Fibroblast of gingiva (primary cell): ENCODE measurements at places on chromosomes 11 and 22.
A peak's percentile ranks its signal among the peaks of the same experiment; 100 is the strongest.

- no peak for DNase-seq
Observed at GRCh38 chr11:96448225-96448624, 58.4 kb downstream of the JRKL start.

GRCh38 chr11:126123686-126124085, 61.0 kb upstream of the CDON start:
- peak; percentile 53 for DNase-seq

DNA sequence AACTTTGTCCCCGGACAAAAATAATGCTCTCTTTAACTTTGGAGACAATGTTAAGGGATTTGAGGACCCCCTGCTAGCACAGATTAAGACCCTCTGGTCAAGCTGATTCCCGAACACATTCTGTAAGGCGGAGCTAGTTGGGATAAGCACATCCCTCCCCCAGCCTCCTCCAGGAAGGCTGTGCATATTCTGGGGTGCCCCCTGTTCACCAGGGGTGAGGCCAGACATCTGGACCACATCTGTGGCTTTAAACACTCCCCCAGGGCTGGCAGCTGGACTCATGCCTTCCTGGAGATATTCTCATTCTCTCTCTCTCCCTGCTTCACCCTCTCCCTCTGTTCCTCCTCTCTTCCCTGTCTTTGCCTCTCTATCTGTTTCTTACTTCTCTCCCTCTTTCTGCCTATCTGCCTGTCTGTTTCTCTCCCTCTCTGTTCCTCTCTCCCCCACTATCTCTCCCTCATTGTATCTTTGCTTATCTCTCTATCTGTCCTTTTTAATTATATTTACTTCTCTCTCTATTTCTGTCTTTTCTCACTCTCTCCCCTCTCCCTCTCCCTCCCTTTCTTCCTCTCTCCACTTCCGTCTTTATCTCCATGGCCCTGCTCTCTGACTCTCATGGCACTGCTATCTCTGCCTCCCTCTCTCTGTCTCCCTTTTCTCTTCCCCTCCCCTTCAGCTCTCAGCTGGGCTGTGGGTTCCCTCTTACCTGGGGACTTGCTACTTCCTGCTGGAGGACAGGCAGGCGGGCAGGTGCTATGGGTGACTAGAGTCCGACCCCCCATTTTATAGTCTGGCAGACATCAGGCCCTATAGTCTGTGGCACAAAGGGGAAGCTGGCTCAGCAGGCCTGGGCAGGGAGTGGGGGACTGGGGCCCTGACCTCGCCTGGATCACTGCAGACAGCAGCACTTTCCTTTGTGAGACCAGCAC, at the start of gene CRYBB1:
Gene CRYBB1 (minus strand): TSS at position 757 of the 929 bp plus-strand sequence. CDS start 1,708 bp downstream, outside the sequence.
- DNase-seq = peak; percentile 18

DNA sequence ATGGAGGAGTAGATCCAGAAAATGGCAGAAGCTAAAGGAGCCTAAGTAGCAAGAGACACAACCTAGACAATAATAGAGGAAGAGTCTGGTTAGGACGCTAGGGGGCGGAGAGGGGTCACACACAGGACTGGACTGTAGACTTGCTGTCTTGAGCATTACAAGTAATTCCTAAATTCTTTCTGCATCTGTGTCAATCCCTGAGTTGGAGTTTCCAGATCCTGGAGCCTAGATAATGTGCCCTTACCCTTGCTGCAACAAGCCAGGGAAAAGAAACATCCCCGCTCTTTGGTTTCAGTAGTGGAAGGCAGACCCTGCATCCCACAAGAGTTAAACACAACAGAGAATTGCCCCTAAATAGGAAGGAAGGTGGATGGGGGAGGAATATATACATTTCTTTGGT, 14.9 kb upstream of the CCDC73 start:
- DNase-seq = peak; percentile 60

- no peak for DNase-seq
Observed at GRCh38 chr11:75728992-75729391, 11.4 kb downstream of the MOGAT2 start.

- no peak for DNase-seq
Observed at GRCh38 chr22:24066865-24067264, 55.8 kb downstream of the CABIN1 start.

DNA sequence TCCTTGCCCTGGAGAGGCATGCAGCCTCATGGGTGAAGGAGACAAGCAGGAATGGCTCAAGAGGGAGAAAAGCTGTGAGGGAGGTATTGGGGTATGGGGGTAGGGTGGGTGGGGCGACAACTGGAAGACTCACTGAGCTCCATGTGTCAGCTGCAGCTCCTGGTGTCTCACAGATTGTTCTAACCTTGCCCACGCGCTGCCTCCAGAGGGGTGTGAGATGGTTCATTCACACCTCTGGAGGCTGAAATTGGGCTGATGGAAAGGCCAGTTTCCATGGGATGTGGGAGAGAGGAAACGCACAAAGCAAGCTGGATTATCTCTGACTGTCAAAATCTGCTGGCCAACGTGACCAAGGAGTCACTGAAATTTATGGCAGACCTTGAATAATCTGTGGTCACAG, 400.4 kb upstream of the NARS2 start:
- no peak for DNase-seq

DNA sequence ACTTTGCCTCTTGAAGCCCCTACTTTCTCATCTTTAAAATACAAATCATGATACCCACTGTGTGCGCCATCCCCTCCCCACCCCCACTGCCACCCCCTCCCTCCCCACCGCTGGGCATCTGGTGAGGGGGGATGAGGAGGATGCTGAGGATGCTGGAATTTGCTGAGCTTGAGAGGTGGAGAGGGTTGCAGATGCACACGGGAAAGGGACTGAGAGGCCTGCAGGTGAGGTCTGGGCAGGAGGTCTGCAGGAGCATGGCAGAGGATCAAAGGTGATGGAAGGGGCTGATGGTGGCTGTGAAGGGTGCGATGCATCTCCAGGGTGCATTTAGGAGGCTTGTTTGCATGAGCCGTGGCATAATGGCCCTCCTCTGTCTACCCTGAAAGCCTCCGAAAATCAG, 7.6 kb upstream of the TBC1D22A start:
- no peak for DNase-seq

GRCh38 chr11:96013461-96014213, 89.7 kb upstream of the MTMR2 start:
- no peak for DNase-seq

GRCh38 chr22:27419473-27419872, 382.1 kb downstream of the MN1 start:
- no peak for DNase-seq

DNA sequence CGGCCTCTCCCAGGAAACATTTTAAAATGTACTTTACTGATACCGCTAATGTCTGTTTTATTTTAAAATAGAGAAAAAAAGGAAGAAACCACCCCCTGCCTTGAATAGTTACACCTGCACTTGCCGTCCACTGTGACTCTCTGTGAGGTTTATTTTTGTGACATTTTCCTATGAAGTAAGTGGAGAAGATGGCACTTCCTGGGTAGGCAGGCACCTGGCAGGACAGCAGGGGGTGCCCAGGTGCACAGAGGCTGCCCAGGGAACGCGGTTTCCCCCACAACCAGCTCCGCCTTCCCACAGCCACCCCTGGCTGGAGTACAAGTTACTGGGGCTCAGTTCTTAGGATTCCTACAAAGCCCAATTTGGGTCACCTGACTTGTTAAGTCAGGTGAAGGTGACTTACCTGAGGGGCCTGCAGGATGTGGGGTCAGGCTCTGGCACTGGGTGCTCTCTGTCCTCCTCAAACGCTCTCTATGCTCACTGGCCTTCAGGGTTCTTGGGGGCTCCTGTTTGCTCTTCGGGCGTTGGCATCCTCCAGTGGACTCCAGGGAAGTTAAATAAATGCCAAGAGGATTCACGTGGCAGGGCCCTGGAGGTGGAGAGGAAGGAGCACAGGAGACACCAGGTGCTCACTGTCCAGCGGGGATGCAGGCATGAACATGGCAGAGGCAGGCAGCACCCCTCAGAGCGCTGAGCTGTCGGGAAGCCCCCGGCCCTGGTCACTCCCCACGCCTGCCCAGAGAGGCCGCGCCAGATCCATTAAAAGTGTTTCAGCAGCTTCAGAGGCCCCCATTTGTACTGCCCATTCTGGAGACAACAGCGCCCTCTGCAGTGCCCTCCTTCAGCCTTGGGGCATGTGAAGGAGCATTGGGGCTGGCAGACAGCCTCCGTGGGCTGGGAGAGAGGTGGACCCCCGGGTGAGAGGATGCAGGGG, 1021.2 kb downstream of the TBC1D22A start:
- DNase-seq = no peak

DNA sequence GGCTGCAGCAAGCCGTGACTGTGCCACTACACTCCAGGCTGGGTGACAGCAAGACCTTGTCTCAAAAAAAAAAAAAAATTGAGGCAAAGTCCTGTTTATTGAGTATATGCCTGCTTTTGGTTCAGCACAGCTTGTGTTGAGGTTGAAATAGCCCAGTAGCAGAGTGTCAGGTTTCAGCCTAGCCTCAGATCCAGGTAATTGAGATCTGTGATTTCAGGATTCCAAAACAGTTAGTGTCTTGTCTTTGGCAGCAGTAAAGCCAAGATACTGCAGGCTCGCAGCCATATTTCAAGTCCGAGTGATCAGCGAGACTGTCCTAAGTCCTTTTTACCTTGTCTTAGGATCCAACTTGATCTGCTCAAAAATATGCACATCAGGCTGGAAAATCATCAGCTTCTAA, 27.0 kb downstream of the CUL5 start:
- DNase-seq = peak; percentile 3

DNA sequence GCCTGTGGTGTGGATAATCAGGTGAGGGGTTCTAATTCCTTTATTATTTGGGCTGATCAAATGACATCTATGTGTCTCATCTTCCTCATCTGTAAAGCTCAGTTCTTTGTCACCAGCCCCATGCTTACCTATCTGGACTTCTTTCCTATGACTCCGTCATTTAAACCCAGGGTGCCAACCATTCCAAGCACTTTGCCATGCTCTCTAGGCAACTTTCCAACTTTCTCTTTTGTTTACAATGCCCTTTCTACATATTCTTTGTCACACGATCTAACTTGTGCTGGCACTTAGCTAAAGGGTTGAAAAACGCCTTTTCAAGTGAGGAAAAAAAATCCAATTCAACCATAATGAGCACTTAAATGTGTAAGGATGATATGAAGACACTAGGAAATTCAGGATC, 27.9 kb downstream of the EXPH5 start:
- DNase-seq = no peak

DNA sequence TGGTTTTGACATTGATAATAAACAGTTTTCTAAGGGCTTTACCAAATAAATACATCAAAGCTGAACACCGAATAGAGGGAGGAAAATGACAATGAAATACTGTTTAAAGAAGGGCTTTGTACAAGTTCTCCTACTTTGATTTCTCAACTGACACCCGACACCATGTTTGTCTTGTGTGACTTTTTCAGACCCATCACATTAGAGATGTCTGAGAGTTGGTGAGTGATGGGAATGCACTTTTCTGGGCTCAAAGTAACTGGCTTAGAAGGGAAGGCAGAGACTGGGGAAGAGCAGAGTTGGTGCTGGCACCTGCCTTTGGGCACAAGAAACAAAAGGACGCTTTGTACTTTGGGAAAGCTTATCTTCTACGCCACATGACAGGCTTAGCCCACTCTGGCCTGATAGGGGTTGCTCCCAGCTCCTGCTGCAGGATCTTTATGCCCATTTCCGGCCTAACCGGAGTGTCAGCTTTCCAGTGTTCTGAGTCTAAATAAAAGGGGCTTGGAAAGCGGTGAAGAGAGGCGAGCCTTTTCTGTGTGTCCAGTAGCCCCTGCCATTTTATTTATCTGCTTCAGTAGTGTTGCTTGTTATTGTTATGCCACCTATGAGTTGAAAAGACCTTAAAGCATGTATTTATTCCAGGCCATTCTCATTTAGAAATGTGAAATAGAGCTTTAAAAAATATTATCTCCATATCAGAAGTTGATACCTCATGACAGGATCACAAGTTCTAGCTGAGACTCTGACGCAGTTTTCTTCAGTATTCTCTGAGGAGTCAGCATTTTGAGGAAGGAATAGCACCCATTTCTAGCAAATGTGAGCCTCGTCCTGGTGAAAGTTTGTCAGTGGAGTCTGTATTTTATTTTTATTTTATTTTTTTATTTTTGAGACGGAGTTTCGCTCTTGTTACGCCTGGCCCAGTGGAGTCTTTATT, 24.2 kb downstream of the KREMEN1 start:
- DNase-seq = peak; percentile 37

DNA sequence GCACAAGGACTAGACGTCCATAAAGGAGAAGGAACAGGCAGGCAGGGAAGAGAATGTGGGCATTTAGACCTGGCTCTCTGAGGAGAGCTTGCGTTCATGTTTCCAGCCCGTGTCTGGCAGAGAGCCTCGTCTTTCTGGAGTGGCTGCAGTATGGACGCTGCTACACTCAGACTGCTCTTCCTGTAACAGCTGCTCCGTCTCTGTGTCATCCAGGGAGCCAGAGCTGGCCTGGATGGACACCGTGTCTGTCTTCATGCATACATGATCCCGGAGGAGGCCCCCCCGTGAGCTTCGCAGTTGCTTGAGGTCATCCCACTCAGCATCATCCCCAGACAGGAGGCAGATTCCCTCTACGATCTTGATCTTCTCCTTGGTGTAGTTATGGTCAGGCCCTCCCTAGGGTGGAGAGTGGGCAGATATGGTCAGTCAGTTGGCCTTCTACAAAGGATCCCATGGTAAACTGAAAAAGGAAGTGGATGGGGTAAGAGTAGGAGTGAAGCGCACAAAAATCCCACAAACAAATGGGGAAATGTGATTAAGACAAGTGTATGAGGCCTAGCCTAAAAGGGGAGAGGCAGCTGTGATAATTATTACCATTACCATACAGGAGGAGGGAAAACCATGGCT, 13.0 kb upstream of the CKAP5 start:
- no peak for DNase-seq

DNA sequence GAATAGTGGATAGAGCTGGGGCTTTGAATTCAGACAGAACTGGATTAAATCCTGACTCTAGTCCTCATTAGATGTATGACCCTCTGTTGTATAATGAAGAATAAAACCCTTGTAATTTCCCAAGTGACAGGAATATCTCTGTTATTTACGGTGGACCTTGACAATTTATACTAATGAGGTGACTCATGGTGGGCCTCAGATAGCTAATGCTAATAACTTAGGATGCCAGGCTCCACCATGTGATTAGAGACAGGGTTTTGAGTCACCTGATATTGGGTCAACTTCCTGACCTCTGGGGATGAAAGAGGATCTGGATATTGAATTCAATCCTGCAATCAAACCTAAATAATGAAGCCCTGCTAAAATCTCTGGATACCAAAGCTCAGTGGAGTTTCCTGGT, 33.6 kb downstream of the OSBP start:
- DNase-seq = no peak

DNA sequence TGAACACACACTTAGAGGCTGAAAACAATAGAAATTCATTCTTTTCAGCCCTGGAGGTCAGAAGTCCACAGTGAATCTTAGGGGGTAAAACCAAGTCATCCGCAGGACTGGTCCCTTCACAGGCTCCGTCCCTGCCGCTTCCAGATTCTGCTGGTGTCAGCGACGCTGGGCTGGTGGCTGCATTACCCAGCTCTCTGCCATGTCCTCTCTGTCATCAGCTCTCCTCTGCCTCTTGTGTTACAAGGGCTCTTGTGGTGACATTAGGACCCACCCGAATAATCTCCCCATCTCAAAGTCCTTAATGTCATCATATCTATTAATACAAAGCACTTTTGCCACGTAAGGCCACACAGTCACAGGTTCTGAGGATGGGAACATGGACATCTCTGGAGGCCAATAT, 47.7 kb upstream of the ANO1 start:
- no peak for DNase-seq
